ENCODE measurements at places on chromosomes 13 and 19. TPM values are rescaled to one million over a fixed set of nuclear protein-coding genes. Genes with fewer than 3 reads are reported as not detected.

DNA sequence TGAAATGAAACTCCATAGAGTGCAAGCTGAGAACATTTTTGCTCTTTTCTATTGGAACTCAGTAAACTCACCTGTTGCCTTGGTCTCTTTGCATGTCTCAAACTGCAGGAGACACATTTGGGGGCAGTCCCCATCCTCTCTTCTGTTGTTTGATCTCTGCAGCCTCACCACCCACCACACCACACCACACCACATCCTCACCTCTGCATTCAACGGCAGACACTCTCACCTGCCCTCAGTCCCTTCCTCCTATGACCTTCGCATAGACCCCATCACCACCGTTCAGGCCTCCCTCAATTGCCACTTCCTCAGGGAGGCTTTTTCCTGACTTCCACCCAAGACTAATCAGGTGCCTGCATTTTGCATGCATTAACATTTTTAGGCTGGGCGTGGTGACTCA lies 14.4 kb upstream of the TPM4 start:
- no peak for DNase-seq

GRCh38 chr19:44258835-44259413 lies 762 bp upstream of the ZNF233 start:
- DNase-seq, result no peak

GRCh38 chr19:30235946-30236345 lies 136.2 kb upstream of the ZNF536 start:
- DNase-seq, result no peak

GRCh38 chr13:73496711-73497110 lies 437.9 kb downstream of the KLF5 start:
- no peak for DNase-seq

URAD gene
- total RNA-seq, result not detected

PLA2G4C gene
- 20.3 TPM for total RNA-seq

KLHL1 gene
- total RNA-seq, result not detected

DLEU7 gene
- 0.10 TPM for total RNA-seq
